ENCODE measurements at places on chromosomes 7 and 10. TPM values are rescaled to one million over a fixed set of nuclear protein-coding genes. Genes with fewer than 3 reads are reported as not detected.

GRCh38 chr10:84226616-84227015 lies 1.3 kb upstream of the LRIT2 start:
- DNase-seq = no peak

- no peak for DNase-seq
Measured at GRCh38 chr7:7452119-7452518, 83.6 kb downstream of the COL28A1 start.

LRRC4 gene
- total RNA-seq = 0.39 TPM

GRCh38 chr10:132102717-132103110 lies 37.0 kb downstream of the JAKMIP3 start:
- DNase-seq = no peak

GRCh38 chr7:81245353-81245752 lies 326.5 kb upstream of the SEMA3C start:
- DNase-seq = no peak

DNA sequence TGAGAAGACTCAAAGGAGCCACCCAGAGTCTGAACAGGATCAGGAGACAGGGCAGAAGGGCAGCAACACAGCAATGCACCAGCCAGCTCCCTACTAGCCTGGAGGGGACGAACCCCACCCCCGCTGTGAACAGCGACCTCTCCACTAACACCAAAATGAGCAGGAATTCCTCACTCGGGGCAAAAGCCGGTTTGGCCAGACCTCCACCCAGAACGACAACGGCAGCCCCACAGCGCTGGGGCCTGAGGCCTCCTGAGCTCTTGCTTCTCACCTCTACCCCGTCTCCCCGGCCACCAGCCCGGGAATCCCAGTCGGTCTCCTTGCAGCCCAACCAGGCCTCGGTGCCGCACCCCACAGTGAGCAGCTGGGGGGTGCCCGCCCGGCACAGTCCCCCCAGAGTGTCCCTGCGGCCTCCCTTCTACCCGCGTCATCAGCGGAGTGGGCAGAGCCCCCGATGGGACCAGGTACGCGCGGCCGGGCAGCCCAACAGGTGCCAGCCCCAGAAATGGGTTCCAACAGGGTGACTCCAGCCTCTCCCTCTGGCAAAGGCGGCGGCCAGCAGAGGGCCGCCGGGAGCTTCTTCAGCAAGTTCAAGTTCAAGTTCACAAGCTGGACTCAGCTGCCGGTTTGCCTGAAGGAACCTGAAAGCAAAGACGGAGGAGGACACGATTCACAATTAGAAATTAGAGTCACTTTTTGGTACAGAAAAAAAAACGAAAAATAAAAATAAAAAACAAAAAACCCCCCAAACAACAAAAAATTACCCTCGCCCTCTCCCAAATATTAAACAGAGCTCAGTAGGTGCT lies 129.0 kb downstream of the MARCHF5 start:
- DNase-seq = peak; percentile 44

GRCh38 chr10:36344240-36345174 lies 702.4 kb upstream of the FZD8 start:
- DNase-seq = no peak

DNA sequence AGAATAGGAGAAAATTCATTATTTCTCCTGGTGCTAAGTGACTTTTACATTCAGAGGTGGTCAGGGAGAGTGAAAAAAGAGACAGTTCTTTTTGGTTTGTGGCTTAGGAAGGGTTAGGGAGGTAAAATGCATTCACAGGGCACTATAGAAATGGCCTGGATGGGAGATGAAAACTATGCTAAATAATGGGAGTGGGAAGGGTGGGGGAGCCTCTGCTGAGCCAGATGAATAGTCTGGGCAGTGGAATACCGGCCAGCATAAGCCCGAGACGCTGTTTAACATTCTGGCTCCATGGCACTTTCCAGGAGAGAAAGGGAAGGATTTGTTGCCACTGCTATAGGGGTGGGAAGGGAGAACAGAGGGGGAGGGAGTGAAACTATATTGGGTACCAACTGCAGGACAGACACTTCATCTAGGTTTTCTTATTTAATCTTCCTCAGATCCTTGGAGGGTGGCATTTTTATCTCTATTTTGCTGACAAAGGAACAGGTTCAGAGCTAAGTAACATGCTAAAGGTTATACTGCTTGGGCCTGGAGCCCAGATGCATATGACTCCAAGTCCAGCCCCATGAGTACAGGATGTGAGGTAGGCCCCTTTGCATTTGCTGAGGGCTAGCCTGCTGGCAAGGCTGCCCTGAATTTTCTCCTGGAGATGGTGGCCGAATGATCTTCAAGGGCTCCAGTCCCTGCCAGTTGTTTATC lies 372.4 kb downstream of the CCSER2 start:
- no peak for DNase-seq

DNA sequence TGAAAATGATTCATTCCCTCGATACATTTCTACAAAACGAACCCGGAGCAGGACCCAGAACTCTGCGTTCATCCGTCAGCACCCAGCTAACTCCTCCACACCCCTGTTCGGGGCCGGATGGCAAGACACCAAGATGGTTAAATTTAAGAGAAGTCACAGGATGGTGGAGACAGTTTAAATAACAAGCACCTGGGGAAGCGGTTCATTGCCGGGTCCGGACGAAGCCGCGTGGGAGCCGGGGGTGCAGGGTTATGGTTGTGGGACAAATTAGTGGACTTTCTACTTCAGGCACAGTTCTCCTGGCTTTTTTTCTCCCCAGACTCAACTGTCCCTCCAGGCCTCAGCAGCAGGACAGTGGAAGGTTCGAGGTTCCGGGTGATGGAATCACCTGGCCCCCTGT lies 45.4 kb downstream of the ASB13 start:
- no peak for DNase-seq

GRCh38 chr10:26269754-26270153 lies 53.2 kb downstream of the GAD2 start:
- no peak for DNase-seq

EPHA1 gene
- 22.4 TPM for total RNA-seq

DNA sequence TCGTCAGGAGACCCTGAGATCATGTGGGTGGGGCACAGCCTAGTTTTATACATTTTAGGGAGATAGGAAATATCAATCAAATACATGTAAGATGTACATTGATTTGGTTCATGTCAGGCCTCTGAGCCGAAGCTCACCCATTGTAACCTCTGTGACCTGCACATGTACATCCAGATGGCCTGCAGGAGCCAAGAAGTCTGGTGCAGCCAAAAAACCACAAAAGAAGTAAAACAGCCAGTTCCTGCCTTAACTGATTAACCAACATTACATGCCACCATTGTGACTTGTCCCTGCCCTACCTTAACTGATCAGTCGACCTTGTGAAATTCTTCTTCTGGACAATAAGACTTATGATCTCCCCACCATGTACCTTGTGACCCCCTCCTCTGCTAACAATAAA lies 16.0 kb upstream of the LRRC61 start:
- DNase-seq = no peak

RNLS gene
- 33.8 TPM for total RNA-seq

PAPSS2 gene
- 25.5 TPM for total RNA-seq

GRCh38 chr7:143387156-143387975 lies 6.2 kb downstream of the ZYX start:
- DNase-seq = no peak

DNA sequence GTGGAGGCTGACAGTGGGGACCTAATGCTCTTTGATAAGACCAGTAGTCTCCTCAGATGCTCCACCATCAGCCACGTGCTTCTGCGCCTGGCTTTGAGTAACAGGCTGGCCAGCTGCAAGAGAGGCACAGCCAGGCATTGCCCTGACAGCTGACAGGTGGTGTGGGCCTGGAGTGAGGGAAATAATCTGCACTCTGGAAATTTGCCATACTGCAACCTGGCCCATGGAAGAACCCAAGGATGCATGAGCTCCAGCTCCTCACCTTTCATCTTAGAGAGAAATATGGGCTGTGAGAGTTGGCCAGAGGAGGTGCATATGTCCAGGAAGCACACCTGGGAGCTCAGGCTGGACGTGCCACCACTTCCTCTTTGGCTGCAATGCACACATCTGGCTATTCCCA lies 118.9 kb downstream of the PLXDC2 start:
- no peak for DNase-seq

GRCh38 chr10:99673492-99673891 lies 14.2 kb downstream of the ENTPD7 start:
- DNase-seq = no peak

- no peak for DNase-seq
Measured at GRCh38 chr10:49367600-49367999, 28.3 kb downstream of the DRGX start.

ZKSCAN1 gene
- 41.4 TPM for total RNA-seq

DOCK1 gene
- 125 TPM for total RNA-seq

DNA sequence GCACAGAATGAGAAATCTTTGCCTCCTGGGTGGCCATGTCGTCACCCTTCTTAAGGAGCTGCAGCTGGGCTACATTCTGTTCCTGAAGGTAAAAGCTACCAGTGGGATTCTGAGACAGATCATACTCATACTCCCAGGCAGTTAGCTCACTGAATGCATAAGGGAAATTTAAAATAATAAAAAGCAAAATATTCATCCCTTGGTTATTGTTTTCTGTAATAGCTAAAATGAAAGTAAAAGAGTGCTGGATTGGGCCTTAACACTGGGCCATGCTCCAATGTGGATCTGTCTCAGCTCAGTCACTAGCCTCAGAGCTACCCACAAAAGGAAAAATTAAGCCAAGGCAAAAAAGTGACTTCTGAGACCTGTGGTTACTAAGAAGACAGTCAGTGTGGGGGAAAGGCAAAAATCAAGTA lies 8.9 kb upstream of the DYNC2I1 start:
- DNase-seq = no peak

SCD gene
- 6.0 TPM for total RNA-seq

GIMAP5 gene
- total RNA-seq = 51.5 TPM

GRCh38 chr10:88413412-88413811 lies 169.7 kb downstream of the RNLS start:
- no peak for DNase-seq

DNA sequence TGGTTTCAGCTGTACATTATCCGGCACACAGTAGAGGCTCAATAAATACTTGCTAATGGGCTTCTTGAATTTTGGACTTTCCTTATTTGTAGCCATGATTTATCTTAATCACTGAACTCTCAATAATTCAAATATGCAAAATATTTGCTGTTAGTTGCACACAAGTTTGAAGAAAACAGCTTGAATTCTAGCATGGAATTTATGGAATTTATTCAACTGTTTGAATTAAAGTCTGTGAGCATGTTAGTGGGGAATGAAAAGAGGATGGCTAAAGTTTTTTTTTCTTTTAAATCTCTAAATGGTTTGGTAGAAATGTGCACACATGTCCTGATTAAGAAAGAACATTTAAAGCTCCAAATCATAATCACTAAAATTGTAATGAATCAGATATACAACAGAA lies 42.5 kb downstream of the SIRT1 start:
- no peak for DNase-seq

- no peak for DNase-seq
Measured at GRCh38 chr7:40622941-40623501, 488.2 kb downstream of the SUGCT start.

PDE6C gene
- total RNA-seq = not detected

GJC3 gene
- not detected for total RNA-seq

SFTPA1 gene
- not detected for total RNA-seq

GRCh38 chr7:130941322-130942210 lies 207.6 kb upstream of the KLF14 start:
- peak; percentile 63 for DNase-seq

WBP1L gene
- total RNA-seq = 384 TPM

PILRA gene
- 4.5 TPM for total RNA-seq

DNA sequence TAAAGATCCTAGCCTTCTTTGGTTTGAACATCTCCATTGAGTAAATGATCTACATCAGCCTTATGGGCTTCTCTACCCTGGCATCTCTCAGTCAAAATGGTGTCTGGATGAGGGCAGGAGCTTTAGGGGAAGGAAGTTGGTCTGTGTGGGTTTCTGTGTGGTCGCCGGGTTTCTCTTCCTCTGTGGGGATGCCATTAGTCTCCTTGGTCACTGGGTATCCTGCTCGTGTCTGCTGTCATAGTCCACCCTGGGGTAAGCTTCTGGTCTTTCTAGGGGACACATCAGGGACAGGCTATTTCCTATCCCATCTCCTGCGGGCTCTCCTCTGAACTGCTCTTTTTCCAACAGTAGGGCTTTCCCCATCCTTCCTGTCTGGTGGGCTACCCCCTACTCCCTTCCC lies 150.3 kb upstream of the NPY start:
- no peak for DNase-seq

DNA sequence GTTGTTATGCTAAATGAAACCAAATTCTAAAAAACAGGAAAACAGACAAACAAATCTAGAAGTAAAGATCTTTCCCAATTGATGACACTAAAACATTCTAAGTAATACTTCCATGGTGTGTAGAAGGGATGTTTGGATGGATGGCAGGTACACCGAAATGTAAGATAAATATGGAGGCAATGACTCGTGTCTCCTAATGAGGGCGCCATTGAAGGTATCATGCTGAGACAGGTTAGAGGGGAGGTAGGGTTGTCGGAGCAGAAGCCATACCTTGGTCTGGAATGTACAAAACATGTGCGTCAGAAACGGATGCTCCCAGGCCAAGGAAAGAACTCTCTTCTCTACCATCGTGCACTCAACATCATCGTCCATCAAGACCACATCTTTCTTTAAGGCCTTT lies 101.4 kb downstream of the PRKCQ start:
- no peak for DNase-seq

- no peak for DNase-seq
Measured at GRCh38 chr7:416761-417624, 102.7 kb downstream of the PDGFA start.

GIMAP4 gene
- total RNA-seq = 58.0 TPM

PNLIPRP1 gene
- not detected for total RNA-seq

DNA sequence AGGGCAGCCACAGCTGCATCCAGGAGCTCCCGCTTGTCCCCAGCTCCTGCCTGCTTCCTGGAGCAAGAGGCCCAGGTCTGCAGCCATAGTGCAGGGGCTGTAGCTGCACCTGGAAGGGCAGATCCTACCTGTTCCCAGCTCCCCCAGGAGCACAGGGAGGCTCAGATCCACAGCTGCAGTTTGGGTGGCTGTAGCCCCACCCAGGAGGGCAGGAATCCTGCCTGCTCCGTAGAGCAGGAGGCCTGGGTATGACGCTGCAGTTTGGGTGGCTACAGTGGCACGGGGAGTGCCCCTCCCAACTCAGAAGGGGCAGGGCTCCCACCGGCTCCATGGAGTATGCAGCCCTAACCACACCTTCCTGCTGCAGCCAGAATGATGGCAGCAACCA lies 26.7 kb upstream of the CDCA7L start:
- no peak for DNase-seq

GRCh38 chr10:82472406-82473335 lies 597.7 kb downstream of the NRG3 start:
- DNase-seq = no peak

NODAL gene
- total RNA-seq = not detected

All from thyroid gland (tissue), 4 donors.